ENCODE measurements at places on chromosomes 1 and 21.

DNA sequence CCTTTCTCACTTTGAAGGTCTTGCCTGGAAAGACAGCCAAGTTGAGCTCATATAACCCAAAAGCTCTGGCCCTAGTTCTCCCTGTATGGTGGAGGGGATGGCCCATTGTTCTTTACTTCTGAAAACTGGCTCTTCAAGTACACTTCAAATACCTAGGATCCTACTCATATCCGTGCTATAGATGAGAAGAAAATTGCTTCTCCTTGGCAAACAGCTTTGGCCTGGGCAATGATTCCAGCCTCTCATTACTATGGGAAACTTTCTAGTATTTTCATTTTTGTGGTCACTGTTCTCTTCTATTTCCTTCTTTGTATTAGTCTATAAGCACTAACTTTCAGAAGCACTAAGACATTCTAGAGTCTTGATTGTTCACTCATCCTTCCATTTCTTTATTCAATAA is 53.7 kb downstream of the ZNF697 start:
- no peak for DNase-seq

GRCh38 chr1:38708701-38709258 is 150.8 kb downstream of the RRAGC start:
- no peak for DNase-seq

GRCh38 chr1:21857142-21857839 is 45.2 kb downstream of the LDLRAD2 start:
- no peak for DNase-seq

DNA sequence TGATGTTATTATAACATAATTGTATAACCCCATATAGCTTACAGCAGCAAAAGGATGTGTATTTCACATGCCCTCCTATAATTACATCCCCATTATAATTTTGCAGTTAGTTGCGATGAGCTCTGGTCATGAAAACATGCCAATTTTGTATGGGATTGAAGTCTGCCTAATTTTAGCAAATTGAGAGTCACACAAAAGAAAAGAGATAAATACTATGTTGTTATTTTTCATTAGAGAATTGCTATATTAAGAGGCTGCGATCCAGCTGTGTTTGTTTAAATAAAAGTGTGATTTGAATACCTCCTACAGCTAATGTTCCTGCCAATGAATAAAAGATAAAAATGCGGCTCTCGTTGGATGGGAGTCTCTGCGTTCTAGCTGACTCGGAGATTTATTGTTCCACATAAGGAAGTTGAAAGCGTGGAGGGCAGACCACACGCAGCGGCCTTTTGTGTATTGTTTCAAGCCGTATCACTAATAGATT is 461.0 kb upstream of the NFIA start:
- DNase-seq: no peak

- DNase-seq: no peak
These were observed 22.2 kb upstream of the GNG12 start for GRCh38 chr1:67855444-67855843.

DNA sequence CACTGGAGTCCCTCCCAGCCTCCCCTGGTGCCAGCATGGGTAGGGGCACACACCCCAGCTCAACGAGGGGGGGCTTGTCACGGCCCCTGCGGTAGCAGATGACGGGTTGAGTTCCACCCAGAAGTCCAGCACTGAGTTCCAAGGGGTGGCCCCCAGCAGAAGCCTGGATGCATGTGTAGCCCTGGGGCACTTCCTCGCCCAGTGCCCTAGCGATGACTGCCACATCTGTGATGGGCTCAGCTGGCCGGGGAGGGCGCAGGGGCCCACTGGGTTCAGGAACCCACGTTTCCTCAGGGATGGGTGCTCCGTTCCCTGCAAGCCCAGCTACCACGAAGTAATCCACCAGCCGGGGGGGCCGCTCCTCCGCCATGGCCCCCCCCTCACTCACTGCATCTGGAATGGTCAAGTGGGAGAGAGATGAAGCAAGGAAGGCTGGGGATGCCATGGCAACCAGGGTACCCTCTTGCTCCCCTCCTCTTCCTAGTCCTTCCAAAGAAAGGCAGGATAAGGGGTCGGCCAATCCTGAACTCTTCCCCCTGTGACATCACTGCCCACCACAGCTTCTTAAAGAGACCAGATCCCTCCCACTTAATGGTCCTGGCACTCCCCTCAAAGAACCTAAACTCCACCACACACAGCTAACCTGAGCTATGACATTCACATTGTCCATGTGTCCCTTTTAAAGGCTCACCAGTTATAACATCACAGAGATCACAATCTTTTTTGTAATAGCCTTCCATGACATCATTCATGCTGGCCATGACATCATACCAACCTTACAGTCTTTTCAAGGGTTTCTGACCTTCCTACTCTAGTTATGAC is 2.3 kb downstream of the DENND4B start:
- DNase-seq: no peak

DNA sequence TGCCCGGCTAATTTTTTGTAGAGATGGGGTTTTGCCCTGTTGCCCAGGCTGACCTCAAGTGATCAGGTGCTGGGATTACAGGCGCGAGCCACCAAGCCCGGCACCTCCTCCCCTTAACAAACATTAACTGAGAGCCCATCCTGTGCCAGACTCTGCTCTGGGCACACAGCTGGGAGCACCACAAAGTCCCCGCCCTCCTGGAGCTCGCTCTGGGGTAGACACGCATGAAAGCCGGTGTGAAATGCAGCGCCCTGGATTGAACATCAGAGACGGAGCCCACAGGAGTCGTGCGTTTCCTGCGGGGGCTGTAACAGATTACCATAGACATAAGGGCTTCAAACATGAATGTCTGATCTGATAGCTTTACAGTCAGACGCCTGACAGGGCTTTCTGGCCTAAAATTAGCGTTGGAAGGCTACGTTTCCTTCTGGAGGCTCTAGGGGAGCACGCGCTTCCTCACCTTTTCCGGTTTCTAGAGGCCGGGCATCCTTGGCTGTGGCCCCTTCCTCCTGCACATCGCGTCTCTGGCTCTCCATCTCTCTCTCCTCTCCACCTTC is 14.3 kb downstream of the SLC27A3 start:
- DNase-seq: peak; percentile 37
